H7 (cell line): ENCODE measurements at places on chromosomes 4 and X. TPM values are rescaled to one million over a fixed set of nuclear protein-coding genes. Genes with fewer than 3 reads are reported as not detected.

GRCh38 chr4:87093443-87094123 is 126.8 kb downstream of the KLHL8 start:
- DNase-seq = peak; percentile 32

GRCh38 chrX:13473442-13474163 is 95.8 kb upstream of the EGFL6 start:
- DNase-seq = no peak

GRCh38 chr4:69147334-69147733 is 51.1 kb downstream of the UGT2B7 start:
- no peak for DNase-seq

GPC4 gene
- total RNA-seq = 96.5 and 109 TPM in 2 replicates

CXCL5 gene
- 0.31 and 0.55 TPM in 2 replicates for total RNA-seq

CXCL11 gene
- not detected in 2 replicates for total RNA-seq
